ENCODE measurements at places on chromosomes 5 and 9. TPM values are rescaled to one million over a fixed set of nuclear protein-coding genes. Genes with fewer than 3 reads are reported as not detected.

DNA sequence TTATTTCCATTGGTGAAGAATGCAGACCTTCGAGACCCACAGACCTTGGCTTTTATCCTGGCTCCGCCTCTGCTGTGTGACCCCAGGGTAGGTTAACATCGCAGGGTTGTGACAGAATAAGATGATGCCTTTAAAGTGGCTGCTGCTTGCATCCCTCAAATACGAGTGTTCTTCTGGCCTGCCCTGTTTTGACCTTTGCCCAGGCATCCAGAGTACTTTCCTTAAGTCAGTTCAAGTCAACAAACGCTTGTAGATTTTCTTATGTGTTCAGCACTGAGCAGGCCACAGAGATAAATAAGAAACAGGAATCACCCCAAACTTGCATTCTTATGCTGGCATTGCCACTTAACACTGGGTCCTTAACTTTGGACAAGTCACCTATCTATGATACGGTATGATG is 50.2 kb downstream of the GPR21 start:
- no peak overlapping the region for H3K4me3 ChIP-seq
- H3K27ac ChIP-seq, result no peak overlapping the region
- no peaks in the 10 kb centered on the region for H3K27me3 ChIP-seq
- H3K4me1 ChIP-seq, result peaks cover 2% of the 10 kb centered on the region

GRCh38 chr5:123439709-123440108 is 16.5 kb upstream of the CEP120 start:
- DNase-seq, result no peak
- H3K4me1 ChIP-seq, result no peaks in the 10 kb centered on the region
- H3K4me3 ChIP-seq, result no peak overlapping the region
- no peaks in the 10 kb centered on the region for H3K27me3 ChIP-seq
- no peak overlapping the region for H3K27ac ChIP-seq
- no peaks in the 10 kb centered on the region for H3K36me3 ChIP-seq

- H3K4me1 ChIP-seq, result peaks cover 26% of the 10 kb centered on the region
- H3K27me3 ChIP-seq, result no peaks in the 10 kb centered on the region
- no peak for DNase-seq
- no peaks in the 10 kb centered on the region for H3K36me3 ChIP-seq
- peak overlapping the region; percentile 78 for H3K4me3 ChIP-seq
- peak overlapping the region; percentile 93 for H3K27ac ChIP-seq
These were observed 7.2 kb upstream of the DUSP1 start for GRCh38 chr5:172777881-172778814.

The TRIM36 gene
- not detected for total RNA-seq

DNA sequence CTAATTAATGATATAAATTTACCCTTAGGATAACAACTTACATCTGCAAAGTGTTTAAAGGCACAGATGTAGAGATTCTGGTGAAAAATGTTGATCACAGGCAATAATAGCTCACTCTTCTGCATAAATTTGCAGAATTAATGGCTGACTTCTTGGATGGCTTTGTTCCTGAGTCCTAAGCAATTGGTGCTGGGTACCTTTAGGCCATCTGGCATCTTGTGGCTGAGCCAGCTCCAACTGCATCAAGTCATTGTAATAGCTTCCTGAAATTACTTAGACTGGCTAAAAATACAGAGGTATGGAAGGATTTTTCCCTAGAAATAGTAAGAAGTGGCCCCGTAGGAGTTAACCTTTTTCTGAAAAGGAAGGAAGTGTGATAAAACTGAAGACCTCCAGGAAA is 118.3 kb upstream of the MINAR2 start:
- H3K27me3 ChIP-seq, result no peaks in the 10 kb centered on the region
- H3K4me3 ChIP-seq, result no peak overlapping the region
- no peaks in the 10 kb centered on the region for H3K36me3 ChIP-seq
- H3K4me1 ChIP-seq, result no peaks in the 10 kb centered on the region
- no peak overlapping the region for H3K27ac ChIP-seq

- peaks cover 24% of the 10 kb centered on the region for H3K4me1 ChIP-seq
- no peak overlapping the region for H3K27ac ChIP-seq
- H3K27me3 ChIP-seq, result peaks cover 92% of the 10 kb centered on the region
- H3K36me3 ChIP-seq, result peaks cover 2% of the 10 kb centered on the region
These were observed 1.4 kb downstream of the PAX5 start for GRCh38 chr9:37032713-37033112.

- no peak overlapping the region for H3K27ac ChIP-seq
- no peaks in the 10 kb centered on the region for H3K27me3 ChIP-seq
- H3K4me3 ChIP-seq, result no peak overlapping the region
- H3K36me3 ChIP-seq, result peaks cover 59% of the 10 kb centered on the region
These were observed 20.2 kb downstream of the SH3GLB2 start for GRCh38 chr9:129007766-129008468.

The ITGA2 gene
- total RNA-seq, result not detected

The F2RL2 gene
- not detected for total RNA-seq

DNA sequence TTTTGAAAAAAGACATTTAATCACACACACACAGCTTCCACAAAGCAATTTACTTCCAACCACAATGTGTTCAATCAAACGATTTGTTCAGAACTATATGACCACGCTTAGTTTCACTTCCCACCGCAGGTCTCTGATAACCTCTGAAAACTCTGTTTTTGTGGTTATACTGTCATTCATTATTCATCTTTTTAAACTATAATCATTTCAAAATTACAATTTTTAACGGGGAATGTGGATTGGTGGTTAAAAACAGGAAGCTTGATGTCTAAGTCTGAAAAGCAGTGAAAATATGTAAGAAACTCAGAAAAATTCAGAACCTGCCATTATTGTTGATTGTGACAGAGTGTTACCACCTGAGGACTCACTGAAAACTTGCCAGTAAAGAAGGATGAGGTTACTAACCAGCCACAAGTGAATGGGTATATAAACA is 12.7 kb upstream of the TMEM174 start:
- DNase-seq, result peak; percentile 6
- H3K4me1 ChIP-seq, result peaks cover 28% of the 10 kb centered on the region
- H3K27ac ChIP-seq, result peak overlapping the region; percentile 60

The PTGES gene
- not detected for total RNA-seq

GRCh38 chr5:61000887-61001286 is 55.9 kb downstream of the NDUFAF2 start:
- no peaks in the 10 kb centered on the region for H3K27me3 ChIP-seq
- no peak overlapping the region for H3K4me3 ChIP-seq
- peaks cover 19% of the 10 kb centered on the region for H3K4me1 ChIP-seq
- no peak for DNase-seq
- peaks cover 9% of the 10 kb centered on the region for H3K36me3 ChIP-seq
- H3K27ac ChIP-seq, result no peak overlapping the region

- no peaks in the 10 kb centered on the region for H3K36me3 ChIP-seq
- DNase-seq, result no peak
- no peak overlapping the region for H3K4me3 ChIP-seq
- H3K27me3 ChIP-seq, result peaks cover 20% of the 10 kb centered on the region
- no peaks in the 10 kb centered on the region for H3K4me1 ChIP-seq
These were observed 3.4 kb downstream of the BTNL9 start for GRCh38 chr5:181043285-181044092.

The FBP2 gene
- total RNA-seq, result not detected

GRCh38 chr9:126170286-126170823 is 156.3 kb upstream of the MVB12B start:
- H3K4me3 ChIP-seq, result no peak overlapping the region
- H3K27me3 ChIP-seq, result peaks cover 33% of the 10 kb centered on the region
- DNase-seq, result no peak

- no peak overlapping the region for H3K27ac ChIP-seq
- no peaks in the 10 kb centered on the region for H3K27me3 ChIP-seq
- H3K36me3 ChIP-seq, result no peaks in the 10 kb centered on the region
These were observed 5.9 kb downstream of the TEX10 start for GRCh38 chr9:100346836-100347235.

All from naive thymus-derived CD8-positive, alpha-beta T cell (primary cell).